ENCODE measurements at places on chromosomes 1 and 21. TPM values are rescaled to one million over a fixed set of nuclear protein-coding genes. Genes with fewer than 3 reads are reported as not detected.

The ERRFI1 gene
- total RNA-seq, result 7.5 TPM

The GNG12 gene
- 38.4 TPM for total RNA-seq

DNA sequence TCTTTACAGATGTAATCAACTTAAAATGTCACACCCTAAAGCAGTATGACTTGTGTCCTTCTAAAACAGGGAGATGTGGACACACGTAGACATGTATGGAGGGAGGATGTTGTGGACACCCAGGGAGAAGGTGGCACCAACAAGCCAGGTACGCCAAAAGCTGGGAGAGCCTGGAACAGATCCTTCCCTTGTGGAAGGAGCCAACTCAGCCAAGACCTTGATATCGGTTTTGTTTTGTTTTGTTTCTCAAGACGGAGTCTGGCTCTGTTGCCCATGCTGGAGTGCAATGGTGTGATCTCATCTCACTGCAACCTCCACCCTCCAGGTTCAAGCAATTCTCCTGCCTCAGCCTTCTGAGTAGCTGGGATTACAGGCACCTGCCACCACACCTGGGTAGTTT lies 45.6 kb downstream of the CHAF1B start:
- DNase-seq, result no peak

- no peak for DNase-seq
Observed at GRCh38 chr1:179826626-179827280, 50.9 kb downstream of the TOR1AIP2 start.

- DNase-seq, result no peak
Observed at GRCh38 chr1:37739222-37739621, 25.7 kb downstream of the EPHA10 start.

DNA sequence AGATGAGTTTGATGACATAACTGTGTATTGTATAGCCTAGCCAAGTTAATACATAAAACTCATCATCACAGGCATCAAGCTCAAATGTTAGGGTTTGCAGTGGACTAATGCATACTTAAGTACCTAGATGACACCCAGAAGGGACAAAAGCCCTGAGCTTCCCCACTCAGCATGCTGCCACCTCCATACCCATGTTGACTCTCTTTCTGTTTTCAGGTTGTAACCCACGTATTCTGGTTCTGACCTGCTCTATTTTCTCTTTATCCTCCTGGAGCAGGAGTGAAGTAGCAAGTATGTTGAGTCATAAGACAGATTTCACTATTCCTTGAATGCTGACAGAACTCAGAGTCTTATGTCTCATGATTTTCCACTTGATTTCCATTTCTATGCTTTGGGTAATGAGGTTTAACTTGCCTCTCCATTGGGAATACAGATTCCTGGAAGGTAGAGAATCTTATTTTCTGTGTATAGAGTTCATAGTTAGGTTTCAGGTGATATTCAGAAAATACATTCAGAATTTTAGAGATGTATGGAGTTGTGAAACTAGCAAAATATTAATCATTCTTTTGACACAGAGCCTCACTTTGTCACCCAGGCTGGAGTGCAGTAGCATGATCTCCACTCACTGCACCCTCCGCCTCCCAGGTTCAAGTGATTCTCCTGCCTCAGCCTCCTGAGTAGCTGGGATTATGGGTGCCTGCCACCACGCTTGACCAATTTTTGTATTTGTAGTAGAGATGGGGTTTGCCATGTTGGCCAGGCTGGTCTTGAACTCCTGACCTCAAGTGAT lies 122.5 kb upstream of the KCNJ15 start:
- DNase-seq, result no peak

All from heart right ventricle (tissue), 16 donors.